ENCODE measurements at places on chromosomes 5 and 9. TPM values are rescaled to one million over a fixed set of nuclear protein-coding genes. Genes with fewer than 3 reads are reported as not detected.

Gene ZNF346
- 24.8 TPM for polyA plus RNA-seq

Gene PROB1
- 0.65 TPM for polyA plus RNA-seq

Gene CNTNAP3B
- 3.7 TPM for polyA plus RNA-seq

Gene GPX8
- polyA plus RNA-seq = 25.5 TPM

Gene TRPM6
- polyA plus RNA-seq = 0.06 TPM

Gene TPPP
- 2.1 TPM for polyA plus RNA-seq

Gene FSTL4
- polyA plus RNA-seq = 0.22 TPM

Gene PLPP7
- 11.8 TPM for polyA plus RNA-seq

Gene UBE2R2
- 33.6 TPM for polyA plus RNA-seq

Gene PCDHA6
- polyA plus RNA-seq = 0.18 TPM

Gene ROPN1L
- not detected for polyA plus RNA-seq

Gene SLC4A9
- not detected for polyA plus RNA-seq

Gene SHC3
- polyA plus RNA-seq = 0.05 TPM

Gene AK8
- polyA plus RNA-seq = 2.7 TPM

Gene EDIL3
- polyA plus RNA-seq = 8.9 TPM

Gene KDM4C
- polyA plus RNA-seq = 18.2 TPM

Gene PTAR1
- polyA plus RNA-seq = 9.8 TPM

Gene MSMP
- 0.41 TPM for polyA plus RNA-seq

Gene KLHL3
- 11.5 TPM for polyA plus RNA-seq

Gene FOXD4L6
- polyA plus RNA-seq = not detected

Gene ADAMTS13
- 0.45 TPM for polyA plus RNA-seq

Gene IGFBPL1
- polyA plus RNA-seq = not detected

Gene GGTA1
- 3.7 TPM for polyA plus RNA-seq

Gene MCTP1
- 2.7 TPM for polyA plus RNA-seq

Gene KYAT1
- polyA plus RNA-seq = 4.2 TPM

Gene GPR21
- polyA plus RNA-seq = 0.39 TPM

Gene GCNT4
- polyA plus RNA-seq = 2.3 TPM

Gene NOL8
- polyA plus RNA-seq = 29.4 TPM

Gene DROSHA
- 33.1 TPM for polyA plus RNA-seq

Gene ZBTB5
- 7.4 TPM for polyA plus RNA-seq

Gene ITGA2
- polyA plus RNA-seq = 8.4 TPM

Gene ADAMTSL2
- polyA plus RNA-seq = 1.9 TPM

Gene FBLL1
- polyA plus RNA-seq = 1.0 TPM

Gene RCL1
- polyA plus RNA-seq = 20.4 TPM

Gene BTNL3
- not detected for polyA plus RNA-seq

Gene PCDHB4
- polyA plus RNA-seq = 5.0 TPM

Gene MIGA2
- 2.5 TPM for polyA plus RNA-seq

Gene DMRT3
- polyA plus RNA-seq = 0.17 TPM

Gene NDUFS6
- 17.0 TPM for polyA plus RNA-seq

Gene SLC36A3
- polyA plus RNA-seq = not detected

Gene IFNA21
- not detected for polyA plus RNA-seq

Gene WNT8A
- not detected for polyA plus RNA-seq

Gene KLF9
- polyA plus RNA-seq = 28.0 TPM

Gene ORM2
- polyA plus RNA-seq = not detected

Gene GAPVD1
- 9.4 TPM for polyA plus RNA-seq

Data from ovary (tissue), 10 donors.